ENCODE measurements at places on chromosomes 7 and 10.

- DNase-seq, result no peak
Measured at GRCh38 chr10:133140417-133141143, 19.4 kb upstream of the KNDC1 start.

DNA sequence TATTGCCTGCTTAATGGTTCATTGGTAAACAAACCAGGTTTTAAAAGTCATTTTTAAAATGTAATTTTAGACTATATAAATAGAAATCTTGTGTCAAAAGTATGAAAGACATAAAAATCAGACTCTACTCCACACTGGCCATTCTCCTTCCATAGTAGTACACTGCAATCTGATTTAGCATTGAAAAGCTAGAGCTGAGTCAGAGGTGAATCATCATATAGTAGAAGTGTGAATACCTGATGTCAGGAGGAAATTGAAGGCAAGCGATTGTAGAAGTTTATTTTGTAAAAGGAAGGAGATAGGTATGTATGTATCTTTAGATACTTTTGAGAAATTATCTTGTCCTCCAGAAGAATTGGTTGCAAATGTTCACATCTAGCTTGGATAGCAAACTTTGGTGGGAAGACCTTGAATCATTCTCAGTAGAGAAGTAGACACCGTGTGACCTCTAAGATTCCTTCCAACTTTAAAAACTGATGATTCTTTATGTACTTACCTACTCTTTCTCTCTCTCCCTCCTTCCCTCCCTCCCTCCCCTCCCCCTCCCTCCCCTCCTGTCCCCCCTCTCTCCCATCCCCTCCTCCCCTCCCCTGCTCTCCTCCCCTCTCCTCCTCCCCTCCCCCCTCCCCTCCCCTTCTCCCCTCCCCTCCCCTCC lies 88.1 kb downstream of the BTAF1 start:
- no peak for DNase-seq

DNA sequence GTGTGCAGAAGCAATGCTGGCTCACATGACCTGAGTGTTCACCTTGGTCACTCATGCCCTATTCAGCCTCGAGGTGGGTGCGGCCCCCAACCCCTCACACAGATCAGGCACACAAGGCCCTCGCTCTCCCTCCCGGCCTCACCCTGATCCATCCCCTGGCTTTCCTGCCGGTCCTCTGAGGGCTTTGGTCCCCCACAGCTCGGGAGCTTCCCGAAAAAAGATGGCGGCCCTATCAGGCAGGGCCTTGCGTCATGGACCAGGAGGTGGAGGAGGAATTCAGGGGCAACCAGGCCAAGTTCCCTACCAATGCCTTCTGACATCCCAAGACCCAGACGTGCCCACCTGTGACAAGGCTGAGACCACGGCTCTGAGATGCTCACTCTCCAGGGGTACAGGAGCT lies 43.7 kb upstream of the DNAAF5 start:
- DNase-seq, result no peak

- DNase-seq, result no peak
Measured at GRCh38 chr7:137958470-137959431, 43.1 kb downstream of the CREB3L2 start.

DNA sequence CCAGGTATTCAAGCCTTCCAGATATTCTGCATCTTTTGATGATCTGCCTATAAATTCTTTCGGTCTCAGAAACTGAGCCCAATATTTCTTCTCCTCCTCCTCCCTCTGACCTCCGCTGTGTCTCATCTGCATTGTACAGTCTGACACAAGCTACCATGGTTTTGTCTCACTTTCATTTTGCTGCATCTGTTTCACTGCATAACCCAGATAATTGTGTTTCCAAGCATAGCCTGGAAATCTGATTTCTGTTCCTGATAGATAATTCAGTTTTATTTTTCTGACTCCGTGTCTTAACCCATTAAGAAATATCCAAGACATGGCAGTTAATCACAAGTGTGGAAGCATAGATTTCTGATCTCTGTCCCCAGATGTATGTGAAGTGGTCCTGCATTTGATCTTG lies 374.2 kb upstream of the SEMA3A start:
- no peak for DNase-seq

DNA sequence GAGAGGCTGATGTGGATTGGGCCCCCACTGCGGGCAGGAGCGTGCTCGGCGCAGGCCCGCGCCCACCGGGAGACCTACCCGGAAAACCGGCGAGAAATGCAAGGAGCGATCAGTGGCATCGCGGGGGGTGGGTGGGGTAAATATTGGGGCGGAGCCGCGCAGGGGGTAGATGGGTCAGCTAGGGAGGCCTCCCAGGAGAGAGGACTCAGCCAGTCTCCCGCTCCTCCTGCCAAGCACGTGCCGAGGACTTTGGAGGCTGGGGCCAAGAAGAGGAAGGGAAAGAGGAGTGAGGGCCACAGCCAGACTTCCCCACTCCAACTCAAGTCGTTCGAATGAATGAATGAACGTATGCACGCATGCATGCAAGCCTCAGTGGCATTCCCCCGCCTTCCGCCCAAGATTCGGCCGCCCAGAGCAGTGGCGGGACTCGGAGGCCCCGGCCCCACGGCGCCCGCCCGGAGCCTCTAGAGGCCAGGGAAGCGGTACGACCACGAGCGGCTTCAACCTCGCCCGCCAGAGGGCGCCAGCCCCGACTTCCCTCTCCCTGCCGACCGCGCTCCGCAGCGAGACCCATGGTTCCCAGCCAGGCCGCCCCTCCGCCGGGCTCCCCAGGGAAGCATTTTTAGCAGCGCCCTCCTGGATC lies 3.6 kb downstream of the NPM3 start:
- peak; percentile 48 for DNase-seq

DNA sequence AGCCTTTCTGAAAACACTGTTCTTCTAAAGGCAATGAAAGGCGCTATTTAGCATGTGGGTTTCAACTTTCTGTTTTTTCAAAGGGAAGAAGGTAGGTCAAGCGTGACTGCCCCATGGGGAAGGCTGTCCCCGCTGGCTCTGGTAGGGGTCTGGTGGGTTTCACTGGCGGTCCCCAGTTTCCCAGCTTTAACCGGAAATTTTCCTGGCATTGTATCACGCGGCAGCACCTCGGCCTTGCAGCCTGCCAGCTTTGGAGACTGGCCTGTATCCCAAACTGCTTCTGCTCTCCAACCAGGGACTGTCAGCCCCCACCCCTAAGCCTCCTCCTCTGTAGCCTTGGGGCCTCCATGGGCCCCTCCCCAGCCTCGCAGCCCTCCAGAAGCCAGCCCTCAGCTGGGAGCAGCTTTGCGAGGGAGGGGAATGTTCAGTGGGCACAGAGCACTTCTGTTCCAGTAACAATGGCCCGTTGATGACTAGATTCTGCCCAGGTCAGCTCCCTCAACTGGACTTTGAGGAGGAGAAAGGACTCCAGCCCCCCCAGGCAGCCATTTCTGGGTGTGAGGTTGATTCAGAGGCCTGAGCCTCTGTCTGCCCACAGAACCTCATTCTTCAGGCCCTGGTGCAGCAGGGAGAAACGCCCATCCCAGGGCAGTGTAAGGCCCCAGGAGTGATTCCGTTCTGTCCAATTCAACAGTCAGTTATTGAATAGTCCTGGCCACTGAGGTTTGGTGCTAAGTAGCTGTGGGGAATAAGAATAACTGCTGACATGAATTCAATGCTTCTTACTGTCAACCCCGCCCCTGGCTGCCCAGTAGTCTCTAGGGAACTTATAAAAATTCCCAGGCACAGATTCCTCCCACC lies 17.1 kb downstream of the CHST3 start:
- DNase-seq, result no peak

- no peak for DNase-seq
Measured at GRCh38 chr10:131859341-131860020, 41.3 kb upstream of the PPP2R2D start.

DNA sequence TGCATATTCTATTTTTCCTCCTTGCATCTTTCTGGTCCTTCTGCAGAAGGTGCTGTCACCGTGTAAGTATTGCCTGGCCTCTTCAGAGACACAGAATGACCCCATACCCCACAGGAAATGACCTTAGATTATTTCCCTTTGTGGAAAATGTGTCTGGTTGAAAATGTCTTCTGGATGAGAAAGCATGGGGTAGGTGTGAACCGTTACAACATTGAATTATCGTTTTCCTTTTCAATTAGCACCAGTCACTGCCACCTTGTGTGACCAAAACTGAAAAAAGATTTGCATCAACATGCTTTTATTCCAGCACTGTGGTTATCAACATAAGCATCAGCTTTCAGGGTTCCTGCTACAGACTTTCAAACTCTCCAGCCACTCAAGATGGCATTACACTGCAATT lies 58.0 kb upstream of the CELF2 start:
- no peak for DNase-seq

- no peak for DNase-seq
Measured at GRCh38 chr7:47284691-47285635, 296.9 kb downstream of the TNS3 start.

DNA sequence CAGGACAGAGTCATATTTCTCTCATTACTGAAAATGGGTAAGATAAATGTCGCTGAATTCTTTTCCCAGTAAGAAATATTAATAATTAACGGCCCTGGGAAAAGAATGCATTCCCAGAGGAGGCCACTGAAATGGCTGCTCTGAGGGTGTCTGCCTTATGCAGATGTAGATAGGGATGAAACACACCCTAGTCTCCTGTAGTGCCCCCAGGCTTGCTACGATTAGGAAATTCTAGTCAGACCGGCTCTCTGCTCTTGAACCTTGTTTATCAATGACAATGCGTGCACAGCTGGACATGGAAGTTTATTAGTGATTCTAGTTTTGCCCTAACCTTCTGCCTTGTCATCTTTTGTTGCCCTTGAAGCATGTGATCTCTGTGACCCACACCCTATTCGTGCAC lies 291.1 kb downstream of the ZNF248 start:
- DNase-seq, result no peak

- DNase-seq, result no peak
Measured at GRCh38 chr7:37131855-37132254, 316.8 kb downstream of the ELMO1 start.

GRCh38 chr7:33596686-33597085 lies 308.7 kb upstream of the BMPER start:
- no peak for DNase-seq

GRCh38 chr10:6565588-6565987 lies 14.5 kb downstream of the PRKCQ start:
- DNase-seq, result no peak

GRCh38 chr10:88672041-88672440 lies 7.8 kb downstream of the LIPF start:
- no peak for DNase-seq

- DNase-seq, result no peak
Measured at GRCh38 chr7:92415225-92415624, 32.1 kb upstream of the GATAD1 start.

GRCh38 chr10:26468291-26468690 lies 30.1 kb downstream of the APBB1IP start:
- no peak for DNase-seq

DNA sequence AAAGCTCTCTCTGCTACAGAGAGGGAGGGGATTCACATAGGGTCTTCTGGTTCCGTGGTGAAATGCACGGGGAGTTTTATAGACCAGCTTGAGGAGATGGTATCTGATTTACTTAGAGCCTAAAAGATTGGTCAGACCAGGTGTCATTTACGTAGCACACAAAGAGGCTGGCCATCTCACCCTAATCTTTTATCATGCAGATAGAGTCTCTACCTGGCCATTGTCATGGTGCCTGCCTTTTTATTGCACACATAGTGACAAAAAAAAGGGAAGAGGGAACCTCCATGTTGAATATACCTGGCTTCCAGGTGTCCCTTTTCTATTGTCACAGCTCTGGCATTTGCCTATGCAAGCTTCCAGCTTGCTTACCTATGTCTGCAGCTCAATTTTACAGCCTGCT lies 1456.1 kb downstream of the GATA3 start:
- no peak for DNase-seq

DNA sequence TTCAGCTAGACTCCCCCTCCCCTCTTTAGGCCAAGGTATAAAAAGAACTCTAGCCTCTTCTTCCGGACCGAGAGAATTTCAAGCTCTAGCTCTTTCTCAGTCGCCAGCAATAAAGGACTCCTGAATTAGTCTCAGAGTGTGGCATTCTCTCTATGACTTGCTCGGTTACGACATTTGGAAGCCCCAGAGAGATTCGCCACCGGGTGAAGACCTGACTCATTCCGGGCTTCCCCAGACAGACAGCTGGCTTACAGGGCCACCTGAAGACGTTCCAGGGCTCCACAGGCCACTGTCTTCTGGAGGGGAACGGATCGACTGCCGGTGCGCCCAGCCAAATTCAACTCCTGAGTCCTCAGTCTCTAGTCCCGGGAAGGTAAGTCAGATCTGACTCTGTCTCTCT lies at the start of gene AKR1B15:
AKR1B15 (plus strand) TSS at position 234 of the 400 bp plus-strand sequence. CDS start 15,510 bp downstream, outside the sequence.
- DNase-seq, result no peak

- no peak for DNase-seq
Measured at GRCh38 chr7:93861325-93861949, 29.1 kb downstream of the TFPI2 start.

DNA sequence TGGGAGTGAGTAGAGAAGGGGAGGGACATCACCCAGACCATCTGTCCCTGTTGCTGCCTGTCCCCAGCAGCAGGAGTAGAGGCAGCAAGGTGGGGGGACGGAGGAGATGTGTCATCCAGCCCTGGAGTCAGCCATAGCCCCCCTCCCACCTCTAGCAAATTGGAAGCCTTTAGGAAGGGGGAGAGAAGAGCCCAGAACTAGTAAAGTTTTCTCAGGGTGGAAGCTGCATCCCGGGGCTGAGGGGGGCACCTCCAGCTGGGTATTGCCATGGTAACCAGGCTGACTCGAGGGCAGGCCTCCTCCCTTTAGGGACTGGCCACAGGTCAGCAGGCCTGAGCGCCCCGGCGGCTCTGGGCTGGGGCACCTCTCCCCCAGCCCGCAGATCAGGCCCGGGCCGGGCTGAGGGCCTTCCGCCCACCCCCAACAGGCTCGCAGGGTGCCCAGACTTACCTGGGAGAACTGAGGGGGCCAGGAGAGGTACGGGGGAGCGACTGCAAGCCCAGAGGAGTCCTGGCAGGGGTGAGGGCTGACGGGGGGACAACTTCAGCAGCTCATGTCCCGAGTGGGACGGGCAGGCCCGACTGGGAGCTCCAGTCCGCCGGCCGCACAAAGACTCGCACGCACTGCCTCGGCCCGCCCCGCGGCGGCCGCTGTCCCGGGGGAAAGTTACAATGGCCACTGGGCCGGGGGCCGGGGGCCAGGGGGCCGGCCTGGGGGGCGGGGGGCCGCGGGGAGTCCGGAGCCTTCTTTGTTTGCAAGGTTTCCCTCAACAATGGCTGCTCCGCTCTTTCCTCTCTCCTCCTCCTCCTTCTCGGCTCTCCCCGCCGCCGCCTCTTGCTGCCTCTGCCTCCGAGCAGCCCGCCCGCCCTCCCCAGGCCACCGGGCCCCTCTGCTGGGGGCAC lies 6.0 kb downstream of the LDB1 start:
- DNase-seq, result no peak

DNA sequence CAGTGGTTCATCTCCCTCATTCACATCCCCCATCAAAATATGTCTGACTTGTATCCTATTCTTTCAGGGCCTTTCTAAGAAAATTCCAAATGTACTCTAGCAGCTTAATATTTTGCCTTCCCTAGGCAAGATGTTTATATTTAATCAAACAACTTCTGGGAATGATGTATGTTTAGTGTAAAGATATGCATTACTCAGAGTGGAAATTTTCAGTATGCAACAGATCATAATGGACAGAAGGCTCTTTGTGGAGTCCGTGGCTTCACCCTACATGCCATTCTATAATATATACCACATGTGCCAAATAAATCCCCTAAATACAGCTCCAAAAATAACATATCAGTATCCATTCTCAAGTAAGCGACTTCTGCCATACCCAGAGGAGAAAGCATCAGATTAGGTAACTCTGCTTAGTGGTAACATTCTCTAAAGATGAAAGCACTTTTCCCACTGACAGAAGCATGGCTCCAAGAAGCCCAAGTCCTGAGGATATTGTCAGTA lies 316.6 kb downstream of the KCNMA1 start:
- DNase-seq, result no peak

All from NCI-H1436 (cell line).